ENCODE measurements at places on chromosomes 5 and 9.
A peak's percentile ranks its signal among the peaks of the same experiment; 100 is the strongest.

- no peak for DNase-seq
Observed at GRCh38 chr9:34119713-34120112, 6.8 kb downstream of the DCAF12 start.

DNA sequence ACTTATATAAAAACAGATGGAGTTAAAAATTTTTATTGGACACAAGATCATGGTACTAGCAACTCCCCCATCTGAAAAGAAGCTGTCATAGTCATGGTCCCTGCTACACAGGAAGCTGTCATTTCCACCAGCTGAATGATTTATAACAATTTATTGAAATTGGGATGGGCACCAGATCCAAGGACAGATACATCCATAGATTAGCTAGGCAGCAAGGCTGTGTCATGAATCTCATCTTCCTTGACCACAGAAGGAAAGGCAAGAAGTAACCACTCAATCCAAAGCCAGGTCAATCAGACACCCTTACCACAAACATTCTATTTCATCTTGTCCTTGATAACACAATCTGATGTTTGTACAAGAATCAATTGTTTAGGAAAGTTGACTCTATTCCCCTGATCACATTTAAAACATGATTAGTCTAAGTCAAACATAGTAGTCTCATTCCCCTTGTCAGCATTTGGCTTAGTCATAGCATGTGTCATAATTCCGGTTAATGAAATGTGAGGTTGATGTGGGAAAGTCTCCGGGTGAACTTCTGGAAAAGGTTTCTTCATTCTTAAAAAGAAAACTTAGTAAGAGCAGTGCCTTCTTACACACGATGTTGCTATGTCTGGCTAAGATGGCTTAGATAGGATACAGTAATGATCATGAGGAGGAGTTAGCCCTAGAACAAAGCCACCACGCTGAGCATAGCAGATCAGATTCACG, 462.6 kb upstream of the PAPPA start:
- DNase-seq: no peak

DNA sequence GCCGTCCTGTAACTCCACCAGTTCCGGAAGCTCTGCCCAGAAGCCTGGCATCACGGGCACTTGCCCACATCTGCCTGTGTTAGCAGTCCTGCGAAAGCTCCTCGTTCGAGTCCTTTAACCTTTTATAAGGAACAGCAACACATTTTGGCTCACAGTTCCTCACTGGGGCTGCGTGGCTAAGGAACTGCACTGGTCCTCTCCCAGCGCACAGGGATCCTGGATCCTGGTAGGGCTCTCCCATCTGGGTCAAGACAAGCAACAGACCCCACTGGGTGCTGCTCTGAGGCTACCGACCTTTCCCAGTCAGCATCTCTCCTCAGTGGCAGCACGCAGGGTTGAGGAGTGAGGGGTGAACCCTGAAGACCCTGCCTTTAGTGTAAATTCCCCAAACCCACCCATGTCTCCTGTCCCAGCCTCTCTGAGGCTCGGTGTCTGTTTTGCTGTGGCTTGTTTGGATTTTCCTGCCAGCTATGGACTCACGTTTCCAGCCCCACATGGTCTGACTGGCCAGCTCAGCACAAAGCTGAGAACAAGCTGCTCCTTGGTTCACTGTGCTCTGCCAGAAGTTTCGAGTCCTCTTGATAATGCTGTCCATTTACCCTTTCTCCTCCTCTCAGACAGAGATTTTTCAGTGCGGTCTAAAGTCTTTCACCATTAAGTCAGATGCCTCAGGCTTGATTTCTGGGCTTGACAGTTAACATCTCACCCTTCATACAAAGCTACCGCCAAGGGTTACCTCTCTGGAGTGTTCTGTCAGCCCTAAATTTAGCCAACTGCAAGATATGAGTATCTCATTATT, 80.0 kb downstream of the AK8 start:
- no peak for DNase-seq

DNA sequence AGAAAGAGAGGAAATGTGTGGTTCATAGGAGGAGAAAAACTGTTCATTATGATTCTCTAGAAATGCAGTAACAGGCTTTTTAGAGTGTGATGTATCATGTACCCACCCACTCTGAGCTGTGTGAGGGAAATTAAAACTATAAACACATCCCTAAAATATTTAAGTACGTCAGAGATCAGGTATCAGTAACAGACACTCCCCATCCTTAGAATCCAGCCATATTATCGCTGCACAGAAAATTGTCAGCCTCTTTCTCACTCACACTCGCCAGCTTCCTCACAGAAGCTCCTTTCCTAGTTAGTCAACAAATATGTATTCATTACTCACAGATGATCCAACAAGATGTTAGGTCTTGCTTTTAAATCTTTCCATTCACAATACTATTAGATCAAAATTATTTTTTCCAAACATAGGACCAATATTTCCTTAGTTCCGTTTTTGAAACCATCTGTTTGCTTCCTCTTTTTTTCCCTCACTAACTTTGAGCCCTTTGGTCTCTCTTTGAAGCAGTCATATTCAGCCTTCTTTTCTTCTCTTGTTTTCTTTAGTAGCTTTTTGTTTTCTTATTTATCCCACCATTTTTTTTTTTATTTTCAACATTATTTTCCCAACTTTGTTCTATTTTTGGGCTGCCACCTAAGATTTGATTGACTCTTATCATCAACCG, 13.6 kb upstream of the MAST4 start:
- no peak for DNase-seq

DNA sequence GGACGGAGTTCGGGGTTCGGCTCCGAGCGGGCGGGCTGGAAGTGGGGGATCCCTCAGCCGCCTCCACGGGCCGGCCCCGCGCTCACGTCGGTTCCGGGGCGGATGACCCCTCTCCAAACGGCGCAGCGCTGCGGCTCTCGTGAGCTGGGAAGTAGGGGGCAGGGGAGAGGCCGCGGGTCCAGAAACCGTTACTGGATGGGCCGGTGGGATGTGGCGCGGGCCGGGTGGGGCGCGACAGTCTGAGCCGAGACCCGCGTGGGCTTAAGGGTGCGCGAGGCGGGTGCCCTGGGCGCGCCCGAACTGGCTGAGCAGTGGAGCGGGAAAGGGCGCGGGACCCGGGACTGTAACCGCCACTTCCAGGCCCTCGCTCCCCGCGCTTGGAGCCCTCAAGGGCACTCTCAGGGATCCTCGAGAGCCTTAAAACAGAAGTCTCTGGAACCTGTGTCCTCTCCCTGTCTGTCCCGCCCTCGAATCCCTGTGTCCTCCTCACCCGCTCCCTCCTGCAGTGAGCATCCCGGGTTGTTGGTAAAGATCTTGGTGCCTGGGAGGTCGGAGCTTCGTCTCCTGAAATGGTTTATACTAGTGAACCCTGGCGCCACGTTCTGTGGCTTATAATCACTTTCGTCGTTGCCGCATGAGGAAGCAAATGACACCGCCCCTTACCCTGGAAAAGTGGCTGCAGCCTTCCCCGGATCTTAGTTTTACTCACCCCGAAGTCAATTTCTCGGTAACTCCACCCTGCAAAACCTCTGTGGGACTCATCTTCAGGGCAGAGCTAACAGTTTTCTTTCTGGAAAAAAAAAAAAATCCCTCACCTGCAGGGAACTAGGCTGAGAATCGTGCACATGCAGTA, 571 bp upstream of the MARCHF11 start:
- no peak for DNase-seq

- no peak for DNase-seq
Observed at GRCh38 chr9:13786131-13786530, 506.6 kb upstream of the MPDZ start.

DNA sequence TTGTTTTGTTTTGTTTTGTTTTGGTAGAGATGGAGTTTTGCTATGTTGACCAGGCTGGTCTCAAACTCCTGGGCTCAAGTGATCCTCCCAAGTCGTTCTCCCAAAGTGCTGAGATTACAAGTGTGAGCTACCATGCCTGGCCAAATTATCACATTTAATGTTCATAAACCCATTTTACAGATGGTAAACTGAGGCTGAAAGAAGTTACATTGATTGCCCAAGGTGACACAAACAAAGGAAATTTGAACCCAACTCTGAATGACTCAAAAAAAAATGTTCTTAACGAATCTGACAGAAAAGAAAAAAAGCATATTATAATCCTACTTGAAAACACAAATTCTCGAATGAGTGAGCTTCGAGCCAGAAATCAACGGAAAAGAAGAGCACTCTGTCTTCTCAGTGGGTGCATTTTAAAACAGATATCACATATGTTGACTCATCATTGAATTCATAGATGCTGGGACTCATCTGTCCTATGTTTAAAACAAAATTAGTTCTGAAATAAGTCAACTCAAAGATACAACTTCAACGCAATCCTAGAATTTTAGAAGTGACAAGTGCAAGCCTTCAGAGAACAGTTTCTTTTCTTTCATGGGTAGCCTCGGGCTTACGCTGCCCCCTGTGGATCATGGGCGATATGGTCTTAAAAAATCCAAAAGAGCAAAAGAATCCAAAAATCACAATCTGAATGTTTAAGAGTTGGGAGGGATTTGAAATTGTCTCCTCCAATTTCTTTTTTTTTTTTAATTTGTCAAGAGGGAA, 28.4 kb downstream of the TIMD4 start:
- peak; percentile 76 for DNase-seq

DNA sequence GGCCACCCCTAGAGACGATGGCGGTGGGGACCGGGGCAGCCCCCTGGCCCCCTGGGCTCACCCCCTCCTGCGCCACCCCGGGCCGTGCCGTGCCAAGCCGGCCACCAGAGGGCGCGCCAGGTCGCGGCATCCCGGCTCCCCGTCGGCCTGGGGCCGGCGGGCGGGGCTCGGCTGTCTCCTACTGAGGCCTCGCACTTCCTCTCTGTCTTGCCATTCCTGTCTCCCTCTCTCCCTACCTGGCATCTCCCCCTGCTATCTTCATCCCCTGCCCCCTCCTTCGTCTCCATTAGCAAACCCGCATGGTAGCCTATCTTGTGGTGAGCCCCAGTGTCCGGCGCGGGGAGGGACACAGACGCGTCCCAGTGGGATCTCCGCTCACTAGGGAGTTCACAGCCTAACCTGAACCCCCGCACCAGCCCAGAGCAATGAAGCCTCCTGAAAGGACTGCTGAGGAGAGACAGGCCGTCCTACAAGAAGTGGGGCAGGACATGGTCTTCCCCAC, 29.8 kb upstream of the FABP6 start:
- peak; percentile 66 for DNase-seq

DNA sequence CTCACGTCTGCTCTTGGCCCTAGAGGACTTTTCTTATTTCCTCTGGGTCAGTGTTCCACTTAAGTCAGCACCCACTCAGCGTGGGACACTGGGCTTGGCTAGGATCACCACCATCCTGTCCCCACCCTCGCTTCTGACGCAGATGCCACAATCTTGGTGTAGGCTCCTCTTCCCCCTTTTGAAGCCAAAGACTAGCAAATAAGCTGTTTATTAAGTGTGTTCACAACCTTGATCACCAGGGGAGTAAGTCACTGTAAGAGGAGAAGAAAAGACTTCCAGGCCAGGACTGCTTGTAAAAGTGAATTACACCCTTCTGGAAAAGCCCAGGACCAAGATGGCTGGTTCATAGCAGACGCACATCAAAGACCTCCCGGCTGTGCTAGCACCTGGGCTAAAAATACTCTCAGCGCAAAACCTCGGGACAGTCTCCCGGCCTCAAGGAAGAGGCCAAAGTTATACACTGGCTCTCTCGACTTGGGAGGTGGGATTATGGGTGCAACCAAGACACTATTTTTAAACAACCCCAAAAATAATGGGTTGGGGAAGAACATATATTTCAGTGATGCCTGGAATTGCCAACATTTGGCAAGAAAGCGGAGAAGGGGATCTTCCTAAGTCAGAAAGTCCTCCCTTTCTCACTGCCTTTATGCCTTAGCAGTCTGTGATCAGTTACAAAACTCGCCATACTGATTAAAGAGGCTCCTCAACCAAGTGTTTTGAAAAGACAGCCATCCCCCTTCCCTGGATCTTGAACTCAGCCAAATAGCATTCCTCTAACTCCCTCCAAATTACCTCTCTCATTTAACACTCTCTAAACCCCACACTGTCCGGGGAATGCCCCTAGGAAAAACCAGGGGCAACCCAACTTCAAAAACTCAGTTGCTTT, 69.4 kb downstream of the RAPGEF1 start:
- no peak for DNase-seq

GRCh38 chr5:10562201-10563109, 1.4 kb upstream of the ANKRD33B start:
- no peak for DNase-seq

- DNase-seq: peak; percentile 5
Observed at GRCh38 chr5:82917584-82917983, 159.6 kb downstream of the TMEM167A start.

- DNase-seq: peak; percentile 12
Observed at GRCh38 chr5:180688330-180689070, 39.1 kb upstream of the FLT4 start.

DNA sequence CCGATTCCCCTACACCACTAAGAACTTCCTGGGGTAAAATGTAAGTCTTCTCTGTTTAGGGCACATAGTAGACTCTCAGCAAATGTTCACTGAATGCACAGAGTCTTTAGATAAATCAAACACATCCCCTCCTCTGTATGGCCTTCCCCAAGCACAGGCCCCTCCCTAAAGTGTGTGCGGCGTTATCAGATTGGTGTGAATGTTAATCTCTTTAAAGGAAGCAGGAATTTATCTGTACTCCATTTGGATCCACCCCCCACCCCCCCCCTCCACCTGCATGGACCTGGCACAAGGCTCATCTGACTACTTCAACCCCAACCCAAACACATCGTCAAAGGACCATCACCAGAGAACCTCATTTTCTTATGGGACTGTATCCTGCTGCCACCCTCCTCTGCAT, 6.3 kb downstream of the PCDH1 start:
- DNase-seq: no peak

DNA sequence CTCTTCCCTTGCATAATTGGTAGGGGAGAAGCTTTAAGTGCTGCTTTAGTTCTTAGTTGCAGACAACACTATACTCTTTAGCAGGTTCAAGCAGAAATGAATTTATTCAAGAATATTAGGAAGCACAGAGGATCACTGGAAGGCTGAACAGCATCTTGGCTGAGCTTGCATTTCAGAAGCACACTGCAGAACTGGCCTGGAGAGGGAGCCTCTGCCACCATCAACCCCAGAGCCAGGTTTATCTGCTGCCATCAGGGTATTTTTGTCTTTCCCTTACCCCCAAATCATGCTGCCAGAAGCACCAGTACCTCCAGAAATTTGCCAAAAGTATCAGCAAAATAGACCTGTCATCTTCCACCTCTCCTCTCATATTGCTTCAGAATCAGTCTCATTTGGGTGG, 440.7 kb downstream of the DMAC1 start:
- DNase-seq: no peak

- DNase-seq: no peak
Observed at GRCh38 chr5:122844136-122844909, 1.1 kb upstream of the SNX24 start.

- DNase-seq: no peak
Observed at GRCh38 chr9:5188060-5188984, 2.9 kb upstream of the INSL6 start.

DNA sequence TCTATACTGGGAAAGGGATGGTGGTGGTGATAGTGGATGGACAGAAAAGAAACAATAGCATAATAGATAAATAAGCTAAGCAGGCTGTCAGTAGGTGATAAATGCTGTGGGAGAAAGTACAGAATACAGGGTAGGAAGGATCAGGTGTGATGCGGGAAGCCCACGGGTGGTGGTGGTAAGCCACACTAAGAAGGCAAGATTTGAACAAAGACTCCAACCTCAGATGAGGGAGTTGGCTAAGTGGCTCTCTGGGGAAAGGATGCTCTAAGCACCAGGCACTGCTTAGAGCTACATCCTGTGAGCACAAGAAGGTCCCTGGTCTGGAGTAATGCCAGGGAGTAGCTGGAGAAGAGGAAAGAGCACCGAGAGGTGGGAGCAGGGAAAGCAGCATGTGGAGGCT, 151.6 kb upstream of the KLF9 start:
- DNase-seq: no peak

- no peak for DNase-seq
Observed at GRCh38 chr9:127835991-127836516, 18.4 kb downstream of the ENG start.

All from activated CD4-positive, alpha-beta T cell treated with anti-CD3 and anti-CD28 coated beads, Interleukin-2, amount 50 U/mL, for 16 hours (primary cell).